ENCODE measurements at places on chromosomes 1 and 21. TPM values are rescaled to one million over a fixed set of nuclear protein-coding genes. Genes with fewer than 3 reads are reported as not detected.

GRCh38 chr1:217363319-217363718 lies 267.6 kb downstream of the GPATCH2 start:
- no peaks in the 10 kb centered on the region for H3K4me1 ChIP-seq
- no peak overlapping the region for H3K4me3 ChIP-seq
- DNase-seq, result no peak
- no peaks in the 10 kb centered on the region for H3K27me3 ChIP-seq

DNA sequence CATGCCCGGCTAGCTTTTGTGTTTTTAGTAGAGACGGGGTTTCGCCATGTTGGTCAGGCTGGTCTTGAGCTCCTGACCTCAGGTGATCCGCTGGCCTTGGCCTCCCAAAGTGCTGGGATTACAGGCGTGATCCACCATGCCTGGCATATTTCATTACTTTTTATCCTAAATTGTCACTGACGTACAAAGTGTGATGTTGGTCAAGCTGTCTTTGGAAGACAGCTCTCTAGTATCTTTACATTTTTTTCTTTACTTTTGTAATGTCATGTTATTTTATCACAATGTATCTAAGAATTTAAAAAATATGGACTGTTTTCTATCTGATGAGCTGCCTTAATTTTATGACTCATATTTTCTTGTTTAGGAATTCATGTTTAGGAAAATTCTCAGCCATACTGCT lies 72.2 kb downstream of the SPATA17 start:
- H3K4me3 ChIP-seq, result no peak overlapping the region
- no peaks in the 10 kb centered on the region for H3K36me3 ChIP-seq
- DNase-seq, result no peak

DNA sequence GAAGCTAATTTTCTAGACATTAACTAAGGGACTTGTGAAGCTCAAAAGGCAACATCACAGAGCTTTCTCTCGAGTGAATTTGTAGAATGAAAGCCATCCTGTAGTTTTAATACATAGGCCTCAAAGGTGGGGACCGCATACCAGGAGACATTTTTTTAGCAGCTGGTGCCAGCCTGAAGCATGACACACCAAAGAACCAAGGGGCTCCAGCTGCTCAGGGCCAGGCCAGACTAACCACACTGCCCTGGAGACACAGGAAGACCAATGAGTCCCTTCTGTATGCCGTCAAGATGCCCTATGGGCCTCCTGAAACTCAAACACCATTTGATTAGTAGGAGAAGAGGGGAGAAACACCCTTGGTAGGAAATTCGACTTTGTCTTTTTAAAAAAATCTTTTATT lies 113.9 kb upstream of the CACNA1E start:
- H3K4me3 ChIP-seq, result no peak overlapping the region
- no peaks in the 10 kb centered on the region for H3K36me3 ChIP-seq
- no peaks in the 10 kb centered on the region for H3K27me3 ChIP-seq
- H3K27ac ChIP-seq, result no peak overlapping the region
- no peaks in the 10 kb centered on the region for H3K4me1 ChIP-seq

GRCh38 chr1:67590329-67590728 lies 94.7 kb upstream of the GADD45A start:
- no peak overlapping the region for H3K4me3 ChIP-seq
- H3K27me3 ChIP-seq, result no peaks in the 10 kb centered on the region
- DNase-seq, result no peak
- no peak overlapping the region for H3K27ac ChIP-seq
- H3K36me3 ChIP-seq, result no peaks in the 10 kb centered on the region

GRCh38 chr1:185694081-185694480 lies 40.1 kb upstream of the HMCN1 start:
- H3K27ac ChIP-seq, result peak overlapping the region; percentile 40
- peak overlapping the region; percentile 53 for H3K4me3 ChIP-seq
- no peaks in the 10 kb centered on the region for H3K27me3 ChIP-seq
- no peaks in the 10 kb centered on the region for H3K36me3 ChIP-seq

DNA sequence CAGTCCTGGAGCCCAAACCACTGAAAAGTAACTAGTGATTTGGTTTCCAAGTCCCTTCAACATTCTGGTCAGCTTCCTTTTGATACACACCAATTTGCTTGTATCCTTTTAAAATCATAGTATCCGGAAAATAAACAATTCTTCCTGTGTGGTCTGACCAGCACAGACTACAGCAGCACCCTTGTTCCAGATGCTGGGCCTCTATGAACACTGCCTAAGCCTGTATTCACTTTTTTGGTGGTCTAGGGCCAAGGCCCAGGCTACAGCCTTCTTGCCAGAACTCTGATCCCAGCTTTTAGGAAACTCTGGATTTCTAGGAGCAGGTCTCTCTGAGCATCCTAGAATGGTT lies 801 bp upstream of the DDAH1 start:
- H3K27me3 ChIP-seq, result peaks cover 6% of the 10 kb centered on the region
- no peak overlapping the region for H3K27ac ChIP-seq
- H3K4me1 ChIP-seq, result peaks cover 4% of the 10 kb centered on the region
- no peak overlapping the region for H3K4me3 ChIP-seq
- no peaks in the 10 kb centered on the region for H3K36me3 ChIP-seq

- no peak overlapping the region for H3K27ac ChIP-seq
- H3K4me3 ChIP-seq, result no peak overlapping the region
- peak; percentile 7 for DNase-seq
- H3K4me1 ChIP-seq, result peaks cover 16% of the 10 kb centered on the region
Measured at GRCh38 chr1:165842671-165843129, 15.3 kb downstream of the UCK2 start.

DNA sequence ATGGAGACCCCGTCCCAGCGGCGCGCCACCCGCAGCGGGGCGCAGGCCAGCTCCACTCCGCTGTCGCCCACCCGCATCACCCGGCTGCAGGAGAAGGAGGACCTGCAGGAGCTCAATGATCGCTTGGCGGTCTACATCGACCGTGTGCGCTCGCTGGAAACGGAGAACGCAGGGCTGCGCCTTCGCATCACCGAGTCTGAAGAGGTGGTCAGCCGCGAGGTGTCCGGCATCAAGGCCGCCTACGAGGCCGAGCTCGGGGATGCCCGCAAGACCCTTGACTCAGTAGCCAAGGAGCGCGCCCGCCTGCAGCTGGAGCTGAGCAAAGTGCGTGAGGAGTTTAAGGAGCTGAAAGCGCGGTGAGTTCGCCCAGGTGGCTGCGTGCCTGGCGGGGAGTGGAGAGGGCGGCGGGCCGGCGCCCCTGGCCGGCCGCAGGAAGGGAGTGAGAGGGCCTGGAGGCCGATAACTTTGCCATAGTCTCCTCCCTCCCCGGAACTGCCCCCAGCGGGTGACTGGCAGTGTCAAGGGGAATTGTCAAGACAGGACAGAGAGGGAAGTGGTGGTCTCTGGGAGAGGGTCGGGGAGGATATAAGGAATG lies 505 bp downstream of the LMNA start:
- H3K4me1 ChIP-seq, result peaks cover 46% of the 10 kb centered on the region
- peak overlapping the region; percentile 81 for H3K4me3 ChIP-seq
- H3K27me3 ChIP-seq, result no peaks in the 10 kb centered on the region
- no peaks in the 10 kb centered on the region for H3K36me3 ChIP-seq
- peak overlapping the region; percentile 91 for H3K27ac ChIP-seq
- peak; percentile 35 for DNase-seq

DNA sequence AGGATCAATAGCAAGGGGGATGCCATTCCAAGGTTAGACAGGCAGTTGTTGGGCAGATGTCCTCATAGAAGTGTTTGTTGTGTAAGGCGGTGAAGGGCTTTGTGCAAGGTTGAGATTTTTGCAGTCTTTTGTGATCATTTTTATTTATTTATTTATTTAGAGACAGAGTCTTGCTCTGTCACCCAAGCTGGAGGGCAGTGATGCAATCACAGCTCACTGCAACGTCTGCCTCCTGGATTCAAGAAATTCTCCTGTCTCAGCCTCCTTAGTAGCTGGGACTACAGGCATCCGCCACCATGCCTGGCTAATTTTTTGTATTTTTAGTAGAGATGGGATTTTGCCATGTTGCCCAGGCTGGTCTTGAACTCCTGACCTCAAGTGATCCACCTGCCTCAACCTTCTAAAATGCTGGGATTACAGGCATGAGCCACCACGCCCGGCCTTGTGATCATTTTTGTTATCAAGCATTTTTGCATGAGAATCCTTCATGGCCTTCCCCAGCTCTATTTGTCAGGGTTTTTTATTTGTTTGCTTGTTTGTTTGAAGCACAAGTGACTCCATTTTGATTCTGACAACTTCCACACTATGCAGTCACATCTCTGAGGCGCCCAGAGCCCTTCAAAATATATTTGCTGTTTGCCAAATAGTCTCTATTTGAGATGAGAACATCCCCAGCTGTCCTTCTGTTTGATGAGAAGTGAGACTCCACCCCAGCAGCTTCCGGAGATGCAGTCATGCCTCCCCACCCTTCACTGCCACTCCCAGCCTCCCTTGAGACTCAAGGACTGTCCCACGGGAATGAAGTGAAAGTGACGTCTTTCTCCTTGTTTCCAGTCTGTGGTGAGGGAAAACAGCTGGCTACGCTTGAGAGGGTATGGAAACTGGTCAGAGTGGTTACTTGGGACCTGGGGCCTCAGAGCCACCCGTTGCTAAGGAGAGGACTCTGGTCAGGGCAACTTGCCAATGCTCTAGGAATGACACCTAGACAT lies 38.0 kb downstream of the TMEM50B start:
- H3K27me3 ChIP-seq, result no peaks in the 10 kb centered on the region
- H3K4me1 ChIP-seq, result no peaks in the 10 kb centered on the region
- H3K36me3 ChIP-seq, result peaks cover 16% of the 10 kb centered on the region
- no peak for DNase-seq
- no peak overlapping the region for H3K27ac ChIP-seq
- H3K4me3 ChIP-seq, result no peak overlapping the region

ADAM15 gene
- 39.8 TPM for total RNA-seq

PPM1J gene
- not detected for total RNA-seq

A3GALT2 gene
- total RNA-seq, result not detected

DTL gene
- total RNA-seq, result 0.06 TPM

DCST2 gene
- total RNA-seq, result 4.1 TPM
